ENCODE measurements at places on chromosomes 13 and 19.

DNA sequence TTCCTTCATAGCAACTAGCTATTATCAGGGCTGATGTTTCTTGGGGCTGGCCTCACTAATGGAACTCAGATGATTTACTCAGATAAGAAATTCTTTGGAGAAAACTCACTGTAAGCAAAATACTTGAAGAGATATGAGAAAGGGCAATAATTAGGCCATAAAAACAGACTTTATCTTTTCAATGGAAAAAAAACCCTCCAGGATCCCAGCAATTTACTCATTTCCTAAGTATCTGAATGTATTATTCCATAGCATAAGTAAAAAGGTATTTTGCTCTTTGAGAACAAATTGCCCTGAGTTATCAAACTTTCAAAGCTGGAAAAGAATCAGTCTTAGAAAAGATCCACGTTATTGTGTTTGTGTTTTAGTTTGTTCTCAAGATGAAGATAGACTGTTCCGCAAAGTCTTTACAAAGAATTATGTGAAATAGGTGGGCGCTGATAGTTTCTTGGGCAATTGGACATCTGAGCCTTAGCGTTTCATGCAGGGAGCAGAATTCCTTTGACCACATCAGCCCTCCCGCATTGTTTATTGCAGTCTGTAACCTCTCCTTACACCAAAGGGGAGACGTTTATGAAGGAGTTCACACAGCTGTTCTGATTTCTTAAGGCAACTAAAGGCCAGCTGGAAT lies 29.1 kb upstream of the CSNK1A1L start:
- DNase-seq: no peak

GRCh38 chr19:38395381-38396114 lies 7.1 kb downstream of the SPRED3 start:
- DNase-seq: no peak

DNA sequence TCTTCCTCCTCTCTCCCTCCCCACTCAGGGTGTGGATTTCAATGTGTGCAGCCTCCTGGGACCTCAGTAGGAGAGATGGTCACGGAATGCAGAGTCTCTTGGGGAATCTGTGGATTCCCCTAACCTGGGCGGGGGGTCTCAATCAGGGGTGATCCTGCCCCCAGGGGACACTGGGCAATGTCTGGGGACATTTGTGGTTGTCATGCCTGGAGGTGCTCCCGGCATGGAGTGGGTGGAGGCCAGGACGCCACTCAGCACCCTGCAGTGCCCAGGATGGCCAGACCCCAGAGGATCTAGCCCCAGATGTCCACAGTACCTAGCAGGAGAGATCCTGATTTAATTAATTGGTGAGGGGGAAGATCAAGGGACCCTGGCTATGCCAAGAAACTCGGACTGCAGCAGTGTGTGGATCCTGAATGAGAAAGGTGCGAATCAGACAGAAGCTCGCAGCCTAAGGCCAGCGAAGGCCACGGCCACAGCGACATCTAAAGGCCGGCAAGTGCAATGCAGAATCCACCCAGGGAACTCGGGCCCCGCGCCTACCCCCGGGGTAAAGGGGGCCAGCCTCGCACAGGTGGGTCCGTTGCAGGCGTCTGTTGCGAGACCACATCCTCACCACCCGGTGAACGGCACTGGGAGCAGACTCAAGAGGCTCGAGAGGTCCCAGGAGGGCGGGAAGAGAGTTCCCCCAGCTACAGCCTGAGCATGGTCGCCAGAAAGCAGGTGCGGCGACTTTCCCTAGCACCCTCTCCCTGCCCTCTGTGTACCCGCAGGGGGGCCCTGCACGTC lies 88.8 kb downstream of the GNG7 start:
- peak; percentile 43 for DNase-seq

- DNase-seq: no peak
These were observed 21.5 kb downstream of the PEX11G start for GRCh38 chr19:7467009-7467989.

GRCh38 chr19:4025317-4025716 lies 17.8 kb downstream of the PIAS4 start:
- no peak for DNase-seq

- DNase-seq: no peak
These were observed 1131.1 kb downstream of the PCDH9 start for GRCh38 chr13:66098931-66099628.

- DNase-seq: no peak
These were observed 62.6 kb downstream of the MYH14 start for GRCh38 chr19:50266041-50266440.

DNA sequence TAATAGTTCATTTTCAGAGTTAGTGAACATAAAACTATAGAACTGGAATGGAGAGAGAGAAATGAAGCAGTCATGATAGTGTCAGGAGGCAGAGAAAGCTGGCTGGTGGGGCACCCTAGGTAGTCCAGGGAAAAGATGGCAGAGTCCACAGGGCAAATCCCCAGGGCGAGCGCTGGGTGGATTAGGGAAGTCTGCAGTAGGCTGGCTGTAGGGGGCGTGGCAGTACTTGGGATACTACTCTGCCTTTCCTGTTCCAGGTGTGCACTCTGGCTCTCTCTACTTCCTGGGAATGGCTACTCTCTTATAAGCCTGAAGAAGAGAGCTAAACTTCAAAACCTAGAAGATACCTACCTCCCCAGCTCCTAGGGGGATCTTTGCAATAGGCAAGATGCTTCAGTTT lies 232.9 kb upstream of the SLC10A2 start:
- no peak for DNase-seq

DNA sequence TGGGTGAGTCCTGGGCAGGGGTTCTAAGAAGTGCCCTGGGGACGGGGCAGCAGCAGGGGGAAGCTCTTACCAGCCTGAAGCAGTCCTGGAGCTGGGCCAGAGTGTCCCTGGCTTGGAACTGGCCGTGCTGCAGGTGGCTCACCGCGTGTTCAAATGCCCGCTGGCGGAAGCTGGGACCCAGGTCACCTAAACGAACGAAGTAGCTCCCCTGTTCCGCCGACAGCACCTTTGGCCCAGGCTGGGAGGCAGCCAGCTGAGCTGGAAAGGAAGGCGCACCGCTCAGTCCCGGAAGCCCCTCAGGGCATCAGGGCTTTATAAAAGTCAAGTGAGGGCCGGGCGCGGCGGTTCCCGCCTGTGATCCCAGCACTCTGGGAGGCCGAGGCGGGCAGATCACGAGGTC lies 9.6 kb downstream of the PLIN4 start:
- DNase-seq: no peak

Measured in activated CD8-positive, alpha-beta memory T cell treated with anti-CD3 and anti-CD28 coated beads for 1 hour (primary cell).